Heart right ventricle (tissue), 16 donors: ENCODE measurements at places on chromosomes 6 and 20. TPM values are rescaled to one million over a fixed set of nuclear protein-coding genes. Genes with fewer than 3 reads are reported as not detected.

The WFDC12 gene
- total RNA-seq = not detected

- no peaks in the 10 kb centered on the region for H3K27me3 ChIP-seq
- no peaks in the 10 kb centered on the region for H3K4me1 ChIP-seq
- H3K36me3 ChIP-seq = no peaks in the 10 kb centered on the region
- no peak overlapping the region for H3K4me3 ChIP-seq
- DNase-seq = no peak
These were observed 149.0 kb upstream of the FUT9 start for GRCh38 chr6:95866732-95867131.

- no peak overlapping the region for H3K4me3 ChIP-seq
- peaks cover 20% of the 10 kb centered on the region for H3K4me1 ChIP-seq
- DNase-seq = no peak
- H3K27me3 ChIP-seq = no peaks in the 10 kb centered on the region
- no peaks in the 10 kb centered on the region for H3K36me3 ChIP-seq
These were observed 44.3 kb downstream of the KCNS1 start for GRCh38 chr20:45056473-45057173.

The ADGB gene
- not detected for total RNA-seq

DNA sequence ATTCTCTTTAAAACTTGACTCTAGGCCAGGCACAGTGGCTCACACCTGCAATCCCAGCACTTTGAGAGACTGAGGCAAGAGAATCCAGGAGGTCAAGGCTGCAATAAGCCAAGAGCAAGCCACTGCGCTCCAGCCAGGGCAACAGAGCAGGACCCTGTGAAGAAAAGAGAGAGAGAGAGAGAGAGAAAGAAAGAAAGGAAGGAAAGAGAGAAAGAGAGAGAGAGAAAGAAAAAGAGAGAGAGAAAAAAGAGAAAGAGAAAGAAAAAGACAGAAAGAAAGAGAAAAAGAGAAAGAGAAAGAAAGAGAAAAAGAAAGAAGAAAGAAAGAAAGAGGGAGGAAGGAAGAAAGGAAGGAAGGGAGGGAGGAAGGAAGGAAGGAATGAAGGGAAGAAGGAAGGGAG, 76.7 kb downstream of the RIN2 start:
- H3K4me3 ChIP-seq = no peak overlapping the region
- no peak for DNase-seq
- H3K4me1 ChIP-seq = no peaks in the 10 kb centered on the region
- H3K27ac ChIP-seq = no peak overlapping the region
- no peaks in the 10 kb centered on the region for H3K27me3 ChIP-seq

The NHLRC1 gene
- 1.8 TPM for total RNA-seq

GRCh38 chr20:63116412-63117106, 99.4 kb downstream of the YTHDF1 start:
- no peak for DNase-seq
- H3K27me3 ChIP-seq = no peaks in the 10 kb centered on the region
- H3K27ac ChIP-seq = no peak overlapping the region
- H3K4me1 ChIP-seq = no peaks in the 10 kb centered on the region

GRCh38 chr6:2179241-2179640, 66.2 kb downstream of the GMDS start:
- H3K4me1 ChIP-seq = no peaks in the 10 kb centered on the region
- H3K36me3 ChIP-seq = no peaks in the 10 kb centered on the region
- no peak overlapping the region for H3K4me3 ChIP-seq
- H3K27me3 ChIP-seq = no peaks in the 10 kb centered on the region

DNA sequence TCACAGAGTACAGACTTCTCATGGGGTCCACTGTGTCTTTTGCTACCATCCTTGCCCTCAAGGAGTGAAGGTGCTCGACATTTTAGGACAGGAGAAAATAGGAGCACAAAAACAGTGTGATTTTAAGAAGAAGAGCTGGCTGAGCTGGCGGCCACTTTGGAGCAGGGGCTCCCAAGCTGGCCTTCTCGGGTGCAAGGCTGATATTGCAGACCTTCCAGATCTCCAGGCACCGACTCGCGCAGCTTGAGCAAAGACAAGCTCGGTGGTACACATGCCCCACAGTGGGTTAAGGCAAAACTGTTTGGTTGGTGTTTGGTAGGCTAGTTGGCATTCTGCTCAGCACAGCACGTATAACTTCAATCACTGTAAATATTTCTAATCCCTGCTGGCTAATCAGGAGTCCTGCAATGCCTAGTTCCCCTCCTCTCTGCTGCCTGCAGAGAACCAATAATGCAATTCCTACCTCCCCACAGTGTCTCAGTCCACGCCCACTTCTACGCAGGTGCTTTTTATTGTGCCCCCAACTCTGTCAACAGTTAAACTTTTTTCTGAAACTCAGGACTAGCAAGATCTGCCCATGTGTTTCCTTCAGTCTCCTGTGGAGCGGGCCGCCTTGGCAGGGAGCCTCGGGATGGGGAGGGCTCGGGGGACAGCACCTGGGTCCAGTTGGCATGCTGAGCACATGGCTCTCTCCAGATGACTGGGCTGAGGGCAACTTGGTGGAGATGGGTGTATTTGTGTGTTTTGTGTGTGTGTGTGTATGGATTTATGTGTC, 12.7 kb upstream of the SMOC2 start:
- no peaks in the 10 kb centered on the region for H3K4me1 ChIP-seq
- peaks cover 23% of the 10 kb centered on the region for H3K27me3 ChIP-seq
- H3K27ac ChIP-seq = no peak overlapping the region
- H3K4me3 ChIP-seq = no peak overlapping the region
- no peaks in the 10 kb centered on the region for H3K36me3 ChIP-seq

GRCh38 chr6:151757506-151757955, 50.0 kb upstream of the ESR1 start:
- no peak overlapping the region for H3K4me3 ChIP-seq
- peak overlapping the region; percentile 3 for H3K27ac ChIP-seq
- H3K4me1 ChIP-seq = no peaks in the 10 kb centered on the region
- no peak for DNase-seq
